ENCODE measurements at places on chromosomes 11 and 22.

DNA sequence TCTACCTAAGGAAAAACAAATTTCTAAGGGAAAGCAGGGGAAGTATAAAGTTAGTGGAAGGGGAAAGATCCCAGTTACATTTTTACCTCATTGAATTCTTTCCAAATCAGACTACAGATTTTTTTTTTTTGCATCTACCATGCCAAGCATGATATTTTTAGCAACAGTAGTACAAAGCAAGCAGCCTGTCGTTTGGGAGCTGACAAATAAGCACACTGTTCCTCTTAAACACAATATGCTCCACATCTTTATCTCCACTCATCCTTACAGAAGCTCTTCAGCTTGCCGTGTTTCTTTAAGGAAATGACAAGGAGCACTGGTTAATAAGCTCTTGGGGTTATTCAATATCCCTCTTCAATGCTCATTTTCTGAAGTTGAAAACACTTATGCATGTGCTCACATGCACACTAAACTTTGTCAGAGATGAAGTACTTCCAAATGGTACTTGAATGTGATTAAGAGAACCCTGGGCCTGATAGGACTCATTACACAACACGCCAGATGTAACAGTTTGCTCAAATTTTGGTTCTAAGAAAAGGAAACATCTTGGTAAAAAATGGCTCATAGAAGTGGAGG, 53.8 kb downstream of the PAX6 start:
- no peak for DNase-seq

DNA sequence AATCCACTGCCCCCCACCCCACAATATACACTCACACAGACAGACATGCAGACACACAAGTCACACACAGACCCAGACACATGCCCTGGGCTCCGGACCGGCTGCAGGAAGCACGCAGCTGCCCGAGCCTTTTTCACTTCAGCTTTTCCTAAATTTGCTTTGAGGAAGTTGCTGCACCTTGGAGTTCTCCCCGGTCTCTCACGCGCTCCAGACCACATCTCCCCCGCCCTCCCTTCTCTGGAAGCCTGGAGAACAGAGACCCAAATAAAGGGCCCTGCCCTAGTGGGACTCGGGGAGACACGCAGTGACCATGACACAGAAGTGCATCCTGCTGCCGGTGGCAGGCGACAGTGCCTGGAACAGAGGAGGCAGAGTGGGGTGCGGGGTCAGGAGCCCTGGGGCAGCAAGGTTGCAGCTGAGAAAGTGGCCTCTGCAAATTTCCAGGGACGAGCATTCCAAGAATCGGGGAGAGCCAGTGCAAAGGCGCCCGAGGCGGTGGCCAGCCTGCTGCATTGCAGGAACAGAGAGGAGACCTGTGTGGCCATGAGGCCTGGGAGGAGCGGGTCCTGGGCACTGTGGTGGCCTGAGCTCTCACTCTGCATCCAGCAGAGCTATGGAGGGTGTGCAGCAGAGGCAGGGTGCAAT, 19.1 kb downstream of the RPL3 start:
- DNase-seq: no peak

- DNase-seq: no peak
Observed at GRCh38 chr22:31040542-31041398, 40.3 kb upstream of the SMTN start.

- no peak for DNase-seq
Observed at GRCh38 chr11:113119074-113119473, 157.9 kb downstream of the NCAM1 start.

- DNase-seq: no peak
Observed at GRCh38 chr22:46377525-46378425, 42.3 kb downstream of the TRMU start.

GRCh38 chr11:75563978-75564552, 2.0 kb downstream of the SERPINH1 start:
- DNase-seq: no peak

DNA sequence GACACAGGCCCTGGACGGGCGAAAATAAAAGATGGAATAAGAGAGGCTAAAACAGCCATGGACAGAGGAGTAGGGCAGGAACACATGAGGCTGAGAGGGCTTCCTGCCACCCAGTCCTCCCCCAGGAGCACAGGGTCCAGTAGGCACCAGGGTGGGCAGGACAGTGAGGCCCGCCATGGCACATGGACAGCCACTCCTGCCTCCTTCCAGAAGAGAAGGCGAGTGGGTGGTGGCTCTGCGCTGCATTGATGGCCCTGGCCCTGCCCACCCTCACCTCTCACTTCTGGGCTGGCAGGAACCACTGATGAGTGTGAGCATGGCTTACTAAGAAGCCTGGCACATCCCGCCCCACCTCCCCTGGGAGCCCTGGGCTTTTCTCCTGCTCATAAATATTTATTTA, 51.2 kb downstream of the TPBGL start:
- no peak for DNase-seq

- no peak for DNase-seq
Observed at GRCh38 chr11:75884321-75884720, 69.3 kb downstream of the UVRAG start.

GRCh38 chr11:114080219-114080618, 20.7 kb downstream of the ZBTB16 start:
- DNase-seq: no peak

DNA sequence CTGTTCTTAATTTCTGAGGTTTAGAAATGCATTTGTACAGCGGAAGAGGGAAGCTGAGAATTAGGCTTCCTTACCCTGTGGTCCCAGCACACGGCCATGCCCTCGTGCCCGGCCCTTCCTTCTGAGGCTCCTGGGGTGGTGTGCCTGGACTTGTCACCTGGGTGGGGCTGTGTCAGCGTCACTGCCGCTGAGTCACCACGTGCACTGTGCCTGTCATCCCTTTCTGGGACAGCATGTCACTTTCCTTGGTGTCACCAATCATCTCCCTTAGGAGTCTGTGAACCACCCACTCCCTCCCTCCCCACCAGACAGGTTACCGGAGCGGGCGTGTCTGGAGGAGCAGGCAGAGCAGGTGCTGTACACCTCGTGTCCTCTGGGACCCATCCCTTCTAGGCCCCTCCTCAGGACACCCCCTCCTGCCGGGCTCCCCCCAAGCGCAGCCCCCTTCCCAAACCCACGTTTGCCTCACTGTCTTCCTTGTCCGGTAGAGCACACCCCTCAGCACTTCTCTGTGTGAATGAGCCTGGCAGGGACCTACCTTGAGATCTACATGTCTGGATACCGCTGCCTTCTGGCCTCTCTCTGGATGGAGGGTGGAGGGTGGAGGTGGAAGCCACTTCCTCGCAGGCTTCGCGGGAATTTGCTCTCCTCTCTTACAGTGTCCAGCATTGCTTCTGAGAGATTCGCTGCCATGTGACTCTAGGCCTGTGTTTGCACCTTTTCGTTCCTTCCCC, 367.6 kb downstream of the TBC1D22A start:
- DNase-seq: no peak

DNA sequence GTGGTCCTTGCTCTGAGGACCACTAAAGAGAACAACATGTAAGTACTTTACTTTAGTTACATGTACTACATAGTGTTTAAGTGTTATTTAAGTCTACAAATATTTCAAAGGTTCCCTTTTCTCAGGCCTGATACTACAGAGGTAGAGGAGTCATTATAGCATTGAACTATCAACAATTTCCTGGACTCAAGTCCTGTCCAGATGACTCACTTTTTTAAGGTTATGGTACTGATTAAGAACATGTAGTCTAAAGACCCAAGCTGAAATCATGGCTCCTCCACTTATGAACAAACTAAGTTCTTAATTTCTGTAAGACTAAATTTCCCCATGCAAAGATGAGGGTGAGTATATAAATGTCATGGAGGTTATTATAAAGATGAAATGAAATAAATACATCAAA, 74.7 kb downstream of the NARS2 start:
- DNase-seq: no peak

DNA sequence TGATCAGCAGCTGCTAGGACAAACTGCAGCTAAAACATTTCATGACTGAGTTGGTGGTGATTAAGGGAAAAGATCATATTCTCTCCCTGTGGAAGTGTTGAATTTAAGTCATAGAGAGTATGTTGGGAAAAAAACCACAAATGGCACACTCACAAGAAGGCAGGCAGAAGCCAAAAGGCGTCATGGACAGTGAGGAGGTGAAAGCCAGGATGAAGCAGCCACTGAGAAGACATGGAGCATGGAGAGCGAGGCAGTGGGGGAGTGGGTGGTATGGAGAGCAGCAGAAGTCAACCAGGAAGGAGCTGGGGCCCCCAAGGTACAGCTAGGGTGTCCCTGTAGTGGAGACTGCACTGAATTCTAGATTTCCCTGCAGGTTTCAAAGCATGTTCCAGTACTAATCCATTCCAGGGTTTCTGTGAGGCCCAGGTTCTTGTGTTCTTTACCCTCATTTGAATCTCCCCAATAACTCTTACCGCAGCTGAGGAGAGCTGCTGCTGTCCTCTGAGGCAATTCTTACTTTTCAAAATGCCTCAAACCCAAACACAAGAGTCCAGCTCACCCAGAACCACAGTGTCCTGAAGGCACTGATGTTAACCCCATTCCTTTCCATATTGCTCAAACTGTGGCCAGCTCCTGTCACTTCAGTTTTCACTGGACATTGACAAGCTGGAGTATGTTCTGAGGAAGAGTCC, 191.8 kb upstream of the E2F8 start:
- DNase-seq: no peak

DNA sequence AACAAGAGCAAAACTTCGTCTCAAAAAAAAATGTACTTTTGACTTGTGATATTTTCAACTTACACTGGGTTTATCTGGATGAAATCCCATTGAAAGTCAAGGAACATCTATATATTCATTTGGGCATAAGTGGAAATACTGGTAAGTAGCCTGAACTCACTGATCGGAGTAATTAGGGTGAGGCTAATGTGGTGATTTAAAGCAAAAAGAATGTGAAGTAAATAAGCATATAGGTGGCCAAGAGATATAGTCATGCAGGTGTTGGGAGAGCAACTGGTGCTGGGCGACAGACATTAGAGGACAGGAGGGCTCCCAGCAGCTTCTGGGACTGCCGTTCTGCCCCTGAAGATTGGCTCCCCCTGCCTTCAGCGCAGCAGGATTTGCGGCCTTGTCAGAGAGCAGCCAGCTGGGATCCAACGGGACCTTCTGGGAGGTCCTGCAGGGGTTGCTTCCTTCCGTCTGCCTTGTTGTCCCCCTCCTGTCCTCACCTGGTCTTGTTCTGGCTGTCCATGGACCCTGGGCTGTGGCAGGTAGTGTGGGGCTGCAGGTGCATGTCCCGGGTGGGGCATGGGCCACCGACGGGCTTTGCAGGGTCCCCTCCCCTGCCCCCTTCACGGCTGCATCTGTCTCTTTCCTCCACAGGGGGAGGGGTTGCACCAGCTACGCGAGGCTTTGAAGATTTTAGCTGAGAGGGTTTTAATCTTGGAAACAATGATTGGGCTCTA, 14.1 kb downstream of the RHBDD3 start:
- no peak for DNase-seq

GRCh38 chr11:33630936-33631748, 69.5 kb downstream of the C11orf91 start:
- no peak for DNase-seq

DNA sequence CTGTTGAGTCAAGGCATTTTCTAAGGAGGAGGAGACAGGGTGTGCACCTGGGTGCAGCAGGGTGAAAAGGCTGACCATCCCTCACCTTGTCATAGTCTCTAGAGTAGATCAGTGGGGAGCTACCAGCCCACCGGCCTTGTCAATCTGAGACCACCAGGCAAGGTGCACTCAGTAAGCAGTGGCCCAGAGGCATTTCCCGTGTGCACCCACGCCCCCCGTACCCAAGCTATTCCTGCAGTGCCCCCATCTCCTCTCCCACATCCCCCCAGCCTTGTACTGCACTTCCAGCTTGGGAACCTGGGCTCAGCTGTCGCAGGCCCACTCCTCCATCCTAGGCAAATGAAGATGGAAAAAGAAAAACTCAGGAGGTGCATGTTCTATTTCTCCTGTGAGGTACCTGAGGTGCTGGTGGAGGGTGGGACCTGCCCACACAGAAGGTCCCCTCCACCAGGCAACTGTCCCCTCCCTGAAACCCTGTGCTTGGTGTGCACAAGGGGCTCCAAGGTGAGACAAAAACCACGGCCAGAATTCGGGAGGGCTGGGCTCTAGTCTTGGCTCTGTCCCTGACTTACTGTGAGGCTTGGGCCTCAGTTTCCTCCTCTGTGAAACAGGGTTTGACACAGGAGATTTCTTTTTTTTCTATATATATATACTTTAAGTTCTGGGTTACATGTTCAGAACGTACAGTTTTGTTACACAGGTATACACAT, 8.4 kb downstream of the P2RY2 start:
- DNase-seq: no peak

- no peak for DNase-seq
Observed at GRCh38 chr11:10925149-10925926, 67.5 kb upstream of the ZBED5 start.

- DNase-seq: no peak
Observed at GRCh38 chr11:83280256-83280655, 5.9 kb downstream of the CCDC90B start.

DNA sequence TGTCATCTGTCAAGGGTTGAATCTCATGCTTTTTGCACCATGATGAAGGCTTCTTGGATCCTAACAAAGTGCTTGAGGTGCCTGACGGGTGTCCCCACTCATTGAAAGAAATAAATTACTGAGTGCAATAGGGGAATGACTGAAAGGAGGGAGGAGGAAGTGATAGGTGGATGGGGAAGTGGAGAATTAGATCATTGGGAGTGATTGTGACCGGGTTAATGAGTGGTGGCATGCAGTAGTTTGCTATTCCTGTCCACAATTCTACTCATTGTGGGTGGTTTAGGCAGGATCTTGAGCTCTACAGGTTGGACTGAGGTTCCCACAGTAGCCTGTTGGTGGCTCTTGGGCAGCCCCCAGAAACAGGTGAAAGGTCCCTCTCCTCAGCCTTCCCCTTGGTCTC, 44.3 kb downstream of the THAP12 start:
- DNase-seq: no peak

GRCh38 chr11:13141731-13142709, 132.9 kb downstream of the RASSF10 start:
- DNase-seq: no peak

- DNase-seq: no peak
Observed at GRCh38 chr11:27205779-27206570, 157.0 kb downstream of the CCDC34 start.

GRCh38 chr11:20277014-20277413, 86.5 kb upstream of the HTATIP2 start:
- no peak for DNase-seq

GRCh38 chr22:32999039-32999815, 59.0 kb downstream of the SYN3 start:
- DNase-seq: no peak

DNA sequence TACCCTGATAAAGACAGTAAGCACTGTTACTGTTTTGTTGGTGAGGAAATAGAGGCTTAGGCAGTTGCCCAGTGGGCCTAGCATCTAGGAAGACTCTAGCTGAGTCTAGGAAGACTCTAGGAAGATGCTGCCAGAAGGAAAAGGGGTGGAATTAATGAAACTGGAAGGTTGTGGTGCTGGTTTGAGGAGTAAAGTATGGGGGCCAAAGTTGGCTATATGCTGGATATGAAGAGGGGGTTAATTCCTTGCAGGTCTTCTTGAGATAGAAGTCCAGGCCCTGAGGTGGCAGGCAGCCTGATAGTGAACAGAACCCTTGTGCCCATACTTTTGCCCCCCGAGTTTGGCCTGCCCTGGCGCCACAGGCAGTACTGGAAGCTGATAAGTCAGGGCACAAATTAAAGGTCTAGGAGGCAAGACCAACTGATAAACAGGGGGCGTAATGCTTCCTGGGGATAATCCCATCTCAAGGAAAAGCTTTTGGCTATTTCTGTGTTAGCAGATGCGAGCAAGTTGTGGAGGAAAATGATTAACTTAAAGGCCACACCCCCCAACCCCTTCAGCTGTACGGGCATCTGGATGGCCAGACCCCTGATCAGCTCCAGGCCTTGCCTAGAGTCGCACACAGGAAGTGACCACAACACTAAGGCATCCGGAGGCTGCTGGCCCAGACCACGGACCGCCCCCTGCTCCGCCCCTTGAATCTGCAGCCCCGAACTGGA, 3.1 kb downstream of the ILK start:
- DNase-seq: no peak

All from NCI-H1048 (cell line).